NCI-H1417 treated with DMSO at 0.1 percent for 48 hours (cell line): ENCODE measurements at places on chromosomes 13 and 19.

DNA sequence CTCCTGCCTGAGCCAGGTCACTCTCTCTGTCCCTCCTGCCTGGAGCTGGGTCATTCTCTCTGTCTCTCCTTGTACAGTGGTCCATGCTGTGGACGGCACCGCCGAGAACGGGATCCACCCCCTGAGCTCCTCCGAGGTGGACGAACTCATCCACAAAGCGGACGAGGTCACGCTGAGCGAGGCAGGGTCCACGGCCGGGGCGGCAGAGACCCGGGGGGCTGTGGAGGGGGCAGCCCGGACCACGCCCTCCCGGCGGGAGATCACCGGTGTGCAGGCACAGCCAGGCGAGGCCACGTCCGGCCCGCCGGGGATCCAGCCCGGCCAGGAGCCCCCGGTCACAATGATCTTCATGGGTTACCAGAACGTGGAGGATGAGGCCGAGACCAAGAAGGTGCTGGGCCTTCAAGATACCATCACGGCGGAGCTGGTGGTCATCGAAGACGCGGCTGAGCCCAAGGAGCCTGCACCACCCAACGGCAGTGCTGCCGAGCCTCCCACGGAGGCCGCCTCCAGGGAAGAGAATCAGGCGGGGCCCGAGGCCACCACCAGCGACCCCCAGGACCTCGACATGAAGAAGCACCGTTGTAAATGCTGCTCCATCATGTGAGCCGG, 4.6 kb upstream of the MISP start:
- DNase-seq = no peak

DNA sequence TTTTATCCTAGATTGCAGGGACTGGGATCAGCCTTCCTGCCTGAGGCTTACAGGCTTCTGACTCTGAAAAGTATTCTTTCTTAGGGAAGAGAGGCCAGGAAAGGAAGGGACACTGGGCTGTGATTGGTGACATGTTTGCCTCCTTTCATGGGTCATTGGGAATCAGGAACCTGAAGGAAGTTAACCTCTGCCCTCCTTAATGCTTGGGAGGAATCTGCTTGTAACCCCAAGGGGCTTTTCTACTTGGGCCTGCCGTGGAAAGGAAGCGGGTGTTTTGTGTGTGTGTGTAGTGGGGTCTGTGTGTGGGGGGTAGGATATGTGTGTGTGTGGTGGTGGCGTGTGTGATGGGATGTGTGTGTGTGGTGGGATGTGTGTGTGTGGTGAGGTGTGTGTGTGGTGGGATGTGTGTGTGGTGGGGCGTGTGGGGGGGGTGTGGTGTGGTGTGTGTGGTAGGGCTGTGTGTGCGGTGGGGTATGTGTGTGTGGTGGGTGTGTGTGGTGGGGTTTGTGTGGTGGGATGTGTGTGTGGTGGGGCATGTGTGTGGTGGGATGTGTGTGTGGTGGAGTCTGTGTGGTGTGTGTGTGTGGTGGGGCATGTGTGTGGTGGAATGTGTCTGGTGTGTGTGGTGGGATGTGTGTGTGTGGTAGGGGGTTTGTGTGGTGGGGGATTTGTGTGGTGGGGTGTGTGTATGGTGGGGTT, 41.3 kb upstream of the NPAS1 start:
- no peak for DNase-seq

GRCh38 chr13:25192052-25192451, 20.0 kb upstream of the AMER2 start:
- no peak for DNase-seq

GRCh38 chr13:41740479-41740878, 220.4 kb downstream of the VWA8 start:
- DNase-seq = no peak

GRCh38 chr19:1655987-1656608, 3.7 kb upstream of the TCF3 start:
- DNase-seq = no peak

- DNase-seq = no peak
Measured at GRCh38 chr19:33266974-33267484, 35.3 kb downstream of the CEBPA start.

DNA sequence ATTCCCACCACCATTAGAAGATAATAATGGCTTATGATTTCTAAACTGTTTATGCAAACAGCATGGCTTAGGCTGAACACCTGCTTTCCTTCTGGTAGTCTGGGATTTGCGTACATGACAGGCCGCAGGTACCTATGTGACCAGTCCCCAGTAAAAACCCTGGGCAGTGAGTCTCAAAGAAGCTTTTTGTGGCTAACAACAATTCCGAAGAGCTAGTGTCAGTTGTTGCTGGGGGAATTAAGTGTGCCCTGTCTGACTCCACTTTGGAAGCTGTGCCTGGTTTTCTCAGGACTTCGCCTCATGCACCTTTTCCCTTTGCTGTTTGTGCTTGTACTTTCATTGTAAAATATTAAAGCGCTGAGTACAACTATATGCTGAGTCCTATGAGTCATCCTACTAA, 250.2 kb upstream of the MIR17HG start:
- no peak for DNase-seq

DNA sequence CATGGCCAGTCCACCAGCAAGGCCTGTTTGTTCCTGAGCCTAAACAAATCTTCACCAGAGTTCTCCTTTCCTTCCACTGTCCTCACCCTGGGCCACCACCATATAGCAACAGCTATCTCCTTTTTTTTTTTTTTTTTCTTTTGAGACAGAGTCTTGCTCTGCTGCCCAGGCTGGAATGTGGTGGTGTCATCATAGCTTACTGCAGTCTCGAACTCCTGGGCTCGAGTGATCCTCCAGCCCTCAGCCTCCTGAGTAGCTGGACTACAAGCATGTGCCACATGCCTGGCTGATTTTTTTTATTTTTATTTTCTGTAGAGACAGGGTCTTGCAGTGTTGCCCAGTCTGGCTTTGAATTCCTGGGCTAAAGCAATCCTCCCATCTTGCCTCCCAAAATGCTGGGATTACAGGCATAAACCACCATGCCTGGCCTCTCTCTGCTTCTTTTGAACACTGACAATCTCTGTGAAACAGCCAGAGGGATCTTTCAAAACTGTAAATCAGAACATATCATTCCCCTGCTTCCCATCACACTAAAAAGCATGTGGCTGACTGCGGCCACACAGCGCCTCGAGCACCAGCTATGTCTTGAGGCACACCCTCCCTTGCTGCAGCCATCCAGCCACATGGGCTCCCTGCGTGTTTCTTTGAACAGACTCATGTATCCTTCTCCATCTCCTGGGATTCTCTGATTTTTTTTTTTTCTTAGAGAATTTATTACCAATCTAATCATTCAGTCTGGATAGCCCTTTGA, 110.6 kb downstream of the SIPA1L3 start:
- no peak for DNase-seq

DNA sequence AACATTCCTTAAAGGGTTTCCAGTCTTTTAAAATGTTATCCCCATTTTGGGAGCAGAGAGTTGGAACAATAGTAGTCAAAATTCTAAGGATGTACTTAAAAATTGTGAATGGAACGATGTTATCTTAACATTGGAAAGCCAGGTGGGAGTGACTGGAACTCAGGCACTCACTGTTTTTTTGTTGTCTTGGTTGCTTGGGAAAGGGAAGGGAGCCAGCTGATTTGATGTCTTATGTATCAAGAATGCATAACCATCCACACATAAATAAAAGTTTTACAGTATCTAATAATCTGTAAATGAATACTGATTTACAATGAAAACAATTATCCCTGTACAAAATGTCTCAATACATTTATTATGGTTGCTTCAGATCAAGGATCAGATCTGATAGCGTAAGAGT, 88.7 kb downstream of the SLC10A2 start:
- no peak for DNase-seq

DNA sequence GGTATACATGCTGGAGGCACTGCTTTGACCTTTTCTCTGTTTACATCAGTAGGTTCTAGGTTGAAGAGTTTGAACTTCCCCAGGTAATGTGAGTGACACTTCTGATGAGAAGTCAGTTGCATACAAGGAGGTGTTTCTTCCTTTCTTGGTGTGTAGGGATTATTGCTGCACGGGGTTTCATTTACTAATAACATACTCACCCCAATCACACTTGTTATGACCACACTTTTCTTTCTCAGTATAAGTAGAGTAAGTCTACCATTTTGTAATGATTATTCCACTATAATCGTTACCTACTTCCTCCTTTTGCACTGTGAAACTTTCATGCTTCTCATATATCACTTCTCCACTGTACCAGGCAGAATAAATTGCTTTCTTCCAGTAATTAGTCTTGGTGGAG, 138.0 kb downstream of the TNFSF13B start:
- no peak for DNase-seq

DNA sequence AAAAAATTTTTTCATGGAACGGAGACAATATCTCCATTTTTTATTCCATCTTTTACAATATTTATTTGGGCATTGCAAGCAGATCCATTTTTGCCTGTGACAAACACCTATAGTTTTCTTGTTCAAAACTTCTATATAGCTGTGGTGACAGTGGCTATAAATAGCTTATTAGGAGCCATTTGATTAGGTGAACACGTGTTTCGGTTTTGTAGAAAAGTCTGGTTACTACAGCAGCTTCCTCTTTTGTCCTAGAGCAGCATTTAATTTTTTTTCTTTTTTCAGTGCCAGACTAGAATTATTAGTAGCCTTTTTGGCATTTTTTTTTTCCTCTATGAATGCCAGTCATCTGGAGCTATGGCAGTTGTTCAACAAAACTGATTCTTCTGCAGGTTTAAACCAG, 123.5 kb downstream of the RXFP2 start:
- no peak for DNase-seq

- DNase-seq = no peak
Measured at GRCh38 chr13:108705031-108705430, 75.6 kb downstream of the MYO16 start.

- no peak for DNase-seq
Measured at GRCh38 chr13:61608138-61608537, 192.5 kb upstream of the PCDH20 start.

DNA sequence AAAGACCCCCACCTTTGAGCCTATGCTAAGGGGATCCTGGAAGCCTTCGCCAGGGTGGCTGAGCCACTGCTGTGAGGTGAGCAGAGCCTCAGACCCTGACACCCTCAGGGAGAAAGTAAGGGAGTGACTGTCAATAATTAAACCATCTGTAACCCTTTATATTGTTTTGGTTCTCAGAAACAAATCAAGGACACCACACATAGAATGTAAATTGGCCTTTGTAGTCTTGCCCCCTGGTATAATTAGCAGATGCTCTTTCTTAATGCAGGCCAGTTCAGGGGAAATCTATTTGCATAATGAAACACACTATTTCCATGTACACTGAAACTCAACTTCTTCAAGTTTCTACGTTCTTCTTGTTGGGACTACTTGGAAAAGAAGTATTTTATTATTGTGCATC, 127.7 kb upstream of the EDNRB start:
- DNase-seq = no peak

GRCh38 chr19:49418511-49418910, 4.7 kb downstream of the PTH2 start:
- no peak for DNase-seq

GRCh38 chr13:93243375-93244063, 16.9 kb downstream of the GPC6 start:
- DNase-seq = no peak

DNA sequence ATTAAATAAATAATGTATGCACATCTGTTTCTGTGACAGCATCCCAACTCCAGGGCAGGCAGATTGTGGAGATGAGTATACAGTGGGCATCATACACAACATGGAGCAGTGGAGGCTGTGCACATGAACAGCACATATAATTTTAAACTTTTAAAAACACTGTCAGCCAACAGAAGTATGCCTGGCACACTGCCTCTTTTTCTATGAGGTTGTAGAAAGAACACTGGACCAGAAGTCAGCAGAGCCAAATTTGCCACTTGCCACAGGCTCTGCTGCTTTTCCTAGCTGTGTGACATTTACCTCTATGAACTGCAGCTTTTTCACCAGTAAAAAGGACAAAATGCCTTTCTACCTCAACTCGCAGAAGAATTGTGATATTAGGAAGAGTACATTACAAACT, 118.7 kb downstream of the FRY start:
- DNase-seq = no peak

DNA sequence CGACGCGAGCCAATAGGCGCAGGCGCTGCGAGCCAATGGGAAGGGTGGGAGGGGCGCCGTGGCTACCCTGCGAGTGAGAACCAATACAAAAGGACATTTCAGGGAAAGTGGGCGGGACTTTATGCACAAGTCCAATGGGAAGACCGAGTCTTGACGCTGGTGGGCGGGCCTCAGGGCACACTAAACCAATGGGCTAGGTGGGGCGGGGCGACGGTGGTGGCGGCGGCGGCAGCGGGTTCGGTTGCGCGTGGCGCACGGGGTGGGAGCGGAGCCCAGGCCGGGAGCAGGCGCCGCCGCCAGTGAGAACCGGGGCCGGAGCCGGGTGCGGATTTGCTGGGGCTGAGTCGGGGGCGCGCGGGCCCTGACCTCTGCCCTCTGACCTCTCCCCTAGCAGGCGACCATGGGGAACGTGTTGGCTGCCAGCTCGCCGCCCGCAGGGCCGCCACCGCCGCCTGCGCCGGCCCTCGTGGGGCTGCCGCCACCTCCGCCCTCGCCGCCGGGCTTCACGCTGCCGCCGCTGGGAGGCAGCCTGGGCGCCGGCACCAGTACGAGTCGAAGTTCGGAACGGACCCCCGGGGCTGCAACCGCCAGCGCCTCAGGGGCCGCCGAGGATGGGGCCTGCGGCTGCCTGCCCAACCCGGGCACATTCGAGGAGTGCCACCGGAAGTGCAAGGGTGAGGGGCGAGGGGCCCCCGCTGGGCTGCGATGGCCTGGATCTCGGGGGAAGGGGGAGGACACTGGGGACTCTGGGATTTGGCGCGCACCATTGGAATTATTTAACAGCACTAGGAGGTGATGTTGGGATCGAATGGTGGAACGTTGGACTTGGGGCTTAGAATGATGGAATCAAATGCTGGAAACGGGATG, at the start of gene TOMM40:
Gene TOMM40 (plus strand): TSS at position 239 of the 867 bp plus-strand sequence. CDS start 162 bp downstream, at position 401.
- DNase-seq = peak; percentile 100

- no peak for DNase-seq
Measured at GRCh38 chr19:10535613-10536012, 8.1 kb upstream of the ATG4D start.

DNA sequence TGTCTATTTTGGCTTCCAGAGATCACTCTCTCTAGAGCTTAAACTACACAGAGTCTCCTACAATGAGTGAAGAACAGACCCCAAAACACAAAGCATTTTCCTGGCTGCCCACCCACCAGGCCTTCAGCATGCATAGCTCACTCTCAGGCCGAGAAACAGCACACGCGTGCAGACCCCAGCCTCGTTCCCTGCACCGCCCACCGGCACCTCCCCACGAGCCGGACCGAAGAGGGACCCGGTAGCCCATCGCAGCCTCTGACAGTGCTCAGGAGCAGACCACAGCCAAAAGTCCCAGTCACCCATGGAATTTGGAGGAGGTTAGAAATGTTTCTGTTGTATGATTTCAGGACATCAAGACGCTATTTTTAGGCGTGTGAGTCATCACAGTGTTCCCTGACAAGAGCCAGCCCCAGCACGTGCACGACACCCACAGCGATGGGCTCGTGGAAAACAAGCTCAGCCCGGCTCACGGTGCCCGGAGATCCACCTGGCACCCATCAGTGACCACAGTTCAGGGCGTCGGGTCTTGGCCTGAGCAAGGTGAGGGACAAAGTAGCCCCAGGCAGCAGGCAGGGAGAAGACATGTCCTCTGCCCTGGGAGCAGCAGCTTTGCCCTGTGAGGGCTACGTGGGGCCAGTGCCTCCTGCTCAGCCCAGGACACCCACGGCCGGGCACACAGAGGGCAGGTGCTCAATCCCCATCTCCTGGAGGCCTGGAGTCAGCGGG, 50.1 kb upstream of the SPACA7 start:
- no peak for DNase-seq
